EH (cell line): ENCODE measurements at places on chromosomes 1 and 21.
A peak's percentile ranks its signal among the peaks of the same experiment; 100 is the strongest.

- no peak for DNase-seq
These were observed 16.0 kb upstream of the ZSCAN20 start for GRCh38 chr1:33456502-33456886.

DNA sequence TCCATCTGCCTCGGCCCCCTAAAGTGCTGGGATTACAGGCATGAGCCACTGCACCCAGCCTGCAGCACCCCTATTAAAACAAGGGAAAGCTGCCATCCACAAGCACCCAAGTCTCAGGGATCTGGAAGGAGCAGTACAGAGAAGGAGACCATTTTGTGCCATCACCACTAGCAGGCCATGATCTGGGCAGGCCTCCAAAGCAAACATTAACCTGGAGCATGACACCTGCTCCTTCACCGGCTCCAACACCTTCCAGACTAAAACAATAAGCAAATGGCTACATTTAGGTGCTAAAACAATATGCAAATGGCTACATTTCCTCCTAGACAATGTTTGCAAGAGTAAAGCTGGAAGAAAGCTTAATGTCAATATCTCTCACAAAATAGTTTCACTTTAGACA lies 16.7 kb downstream of the MEAF6 start:
- DNase-seq = no peak

DNA sequence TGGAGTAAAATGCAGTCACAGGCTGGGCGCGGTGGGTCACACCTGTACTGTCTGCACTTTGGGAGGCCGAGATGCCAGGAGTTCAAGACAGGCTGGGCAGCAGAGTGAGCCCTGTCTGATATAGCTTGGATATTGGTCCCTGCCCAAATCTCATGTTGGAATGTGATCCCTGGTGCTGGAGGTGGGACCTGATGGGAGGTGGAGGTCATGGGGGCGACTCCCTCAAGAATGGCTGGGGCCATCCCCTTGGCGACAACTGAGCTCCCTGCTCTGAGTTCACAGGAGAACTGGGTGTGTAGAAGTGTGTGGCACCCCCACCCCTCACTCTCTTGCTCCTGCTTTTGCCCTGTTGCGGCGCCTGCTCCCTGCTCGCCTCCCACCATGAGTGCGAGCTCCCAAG lies 11.5 kb upstream of the PDXK start:
- DNase-seq = no peak

DNA sequence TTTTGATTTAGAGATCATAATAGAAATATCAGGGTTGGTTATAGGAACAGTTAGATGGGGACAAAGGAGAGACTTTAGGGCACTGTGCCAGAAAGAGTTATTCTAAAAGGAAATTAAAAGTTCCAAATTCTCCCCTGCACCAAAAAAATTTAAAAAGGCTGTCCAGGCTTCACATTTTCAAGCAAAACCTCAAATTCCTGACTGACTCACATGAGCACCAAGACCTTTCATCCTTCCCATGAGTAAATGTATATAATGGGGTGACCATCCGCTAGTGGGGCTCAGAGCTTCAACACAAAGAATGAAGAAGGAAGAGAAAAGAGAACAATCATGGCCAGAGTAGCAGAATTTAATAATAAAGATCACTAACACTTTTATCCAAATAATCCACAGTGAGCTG lies 131.6 kb upstream of the MROH9 start:
- peak; percentile 45 for DNase-seq

- DNase-seq = no peak
These were observed 35.8 kb downstream of the UBIAD1 start for GRCh38 chr1:11308699-11309224.

GRCh38 chr1:14852291-14852690 lies 253.8 kb downstream of the KAZN start:
- no peak for DNase-seq

DNA sequence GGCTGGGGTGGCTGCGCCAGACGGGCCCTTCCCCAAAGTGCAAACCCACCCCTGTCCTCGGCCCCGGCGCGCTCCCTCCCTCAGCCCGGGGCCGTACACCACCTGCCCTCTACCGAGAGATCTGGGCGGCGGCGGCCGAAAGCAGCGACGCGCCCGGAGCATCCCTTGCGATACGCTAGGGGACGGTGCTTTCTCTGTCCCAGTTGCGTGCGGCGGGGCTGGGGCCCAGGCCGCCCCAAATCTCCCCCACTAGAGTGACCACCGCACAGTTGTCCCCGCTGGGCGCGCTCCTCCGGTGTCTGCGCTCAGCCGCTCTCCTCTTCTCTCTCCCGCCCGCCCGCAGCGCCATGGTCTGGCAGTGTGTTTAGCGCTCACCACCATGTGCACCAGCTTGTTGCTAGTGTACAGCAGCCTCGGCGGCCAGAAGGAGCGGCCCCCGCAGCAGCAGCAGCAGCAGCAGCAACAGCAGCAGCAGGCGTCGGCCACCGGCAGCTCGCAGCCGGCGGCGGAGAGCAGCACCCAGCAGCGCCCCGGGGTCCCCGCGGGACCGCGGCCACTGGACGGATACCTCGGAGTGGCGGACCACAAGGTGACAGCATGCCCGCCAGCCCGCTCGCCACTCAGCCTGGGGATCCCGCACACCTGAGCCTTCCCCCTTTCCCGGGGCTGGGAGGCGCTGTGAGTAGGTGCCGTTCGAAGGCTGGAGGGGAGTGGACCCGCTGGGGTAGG lies 1.0 kb downstream of the ST6GALNAC5 start:
- peak; percentile 68 for DNase-seq

DNA sequence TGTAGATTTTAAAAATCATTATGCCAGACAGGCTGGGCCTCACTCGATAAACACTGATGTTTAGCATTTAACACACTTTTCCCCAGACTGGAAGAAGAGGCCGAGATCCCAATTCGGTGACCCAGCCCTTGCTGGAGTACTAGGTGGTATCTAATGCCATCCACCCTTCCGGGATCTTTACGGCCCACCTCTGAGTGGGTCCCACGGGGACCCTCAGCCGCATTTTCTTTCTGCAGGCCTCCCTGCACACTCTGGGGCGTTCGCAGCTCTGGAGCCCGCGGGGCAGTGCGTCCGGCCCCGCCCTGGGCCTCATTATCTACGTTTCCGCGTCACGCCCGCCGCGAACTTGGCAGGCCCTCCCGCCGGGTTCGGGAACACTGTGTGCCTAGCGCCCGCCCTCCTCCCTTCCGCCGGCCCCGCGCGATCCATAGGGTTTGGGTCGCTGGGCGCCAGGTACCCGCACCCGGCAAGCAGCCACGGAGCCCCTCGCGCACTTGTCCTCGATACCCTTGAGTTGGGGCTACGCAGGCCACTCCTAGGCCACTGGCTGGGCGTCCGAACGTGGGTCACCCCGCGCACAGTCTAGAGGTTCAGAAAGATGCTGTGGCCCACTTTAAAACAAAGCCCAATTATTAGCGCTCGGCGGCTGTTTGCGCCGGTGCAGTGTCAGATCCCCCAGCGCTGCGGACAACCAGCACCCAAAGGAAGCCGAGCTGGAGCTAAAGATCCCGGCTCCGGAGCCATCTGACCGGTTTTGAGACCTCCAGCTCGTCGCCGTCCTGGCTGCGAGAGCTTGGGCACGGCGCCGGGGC lies 950 bp upstream of the EVA1C start:
- DNase-seq = peak; percentile 76

DNA sequence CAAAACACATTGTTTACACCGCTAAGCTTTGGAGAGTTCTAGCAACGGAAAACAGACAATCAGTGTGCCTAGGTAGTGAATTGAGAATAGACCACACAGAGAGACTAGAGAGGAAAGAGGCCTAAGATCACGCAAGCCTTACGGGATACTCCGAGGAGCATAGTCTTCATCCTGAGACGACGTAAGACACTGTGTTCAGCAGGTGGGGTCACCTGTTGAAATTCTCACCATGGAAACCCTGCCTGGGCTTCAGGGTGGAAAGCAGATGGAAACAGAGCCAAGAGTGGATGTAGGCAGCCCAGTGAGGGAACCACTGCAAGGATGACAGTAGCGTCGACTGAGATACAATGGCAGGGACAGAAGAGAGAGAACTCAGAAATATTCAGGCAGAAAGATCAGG lies 40.2 kb downstream of the COA6 start:
- DNase-seq = no peak

DNA sequence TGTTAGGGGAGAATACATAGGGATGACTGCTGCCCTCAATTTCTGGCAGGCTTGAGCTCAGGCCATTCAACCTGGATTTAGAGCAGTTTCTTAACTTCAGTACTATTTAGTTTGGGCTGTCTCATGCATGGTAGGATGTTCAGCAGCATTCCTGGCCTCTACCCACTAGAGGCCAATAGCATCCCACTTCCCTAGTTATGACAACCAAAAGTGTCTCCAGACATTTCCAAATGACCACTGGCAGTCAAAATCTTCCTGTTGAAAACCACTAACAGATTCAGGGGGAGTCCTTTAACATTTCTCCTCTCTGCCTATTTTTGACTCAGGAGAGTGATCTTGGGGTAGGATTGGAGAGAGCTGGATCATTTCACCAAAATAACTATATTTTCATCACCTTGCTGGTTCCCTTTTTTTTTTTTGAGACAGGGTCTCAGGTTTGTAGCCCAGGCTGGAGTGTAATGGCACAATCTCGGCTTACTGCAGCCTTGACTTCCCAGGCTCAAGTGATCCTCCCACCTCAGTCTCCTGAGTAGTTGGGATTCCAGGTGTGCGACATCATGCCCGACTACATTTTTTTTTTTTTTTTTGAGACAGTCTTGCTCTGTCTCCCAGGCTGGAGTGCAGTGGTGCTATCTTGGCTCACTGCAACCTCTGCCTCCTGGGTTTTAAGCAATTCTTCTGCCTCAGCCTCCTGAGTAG lies 8.7 kb downstream of the GNAT2 start:
- peak; percentile 74 for DNase-seq

DNA sequence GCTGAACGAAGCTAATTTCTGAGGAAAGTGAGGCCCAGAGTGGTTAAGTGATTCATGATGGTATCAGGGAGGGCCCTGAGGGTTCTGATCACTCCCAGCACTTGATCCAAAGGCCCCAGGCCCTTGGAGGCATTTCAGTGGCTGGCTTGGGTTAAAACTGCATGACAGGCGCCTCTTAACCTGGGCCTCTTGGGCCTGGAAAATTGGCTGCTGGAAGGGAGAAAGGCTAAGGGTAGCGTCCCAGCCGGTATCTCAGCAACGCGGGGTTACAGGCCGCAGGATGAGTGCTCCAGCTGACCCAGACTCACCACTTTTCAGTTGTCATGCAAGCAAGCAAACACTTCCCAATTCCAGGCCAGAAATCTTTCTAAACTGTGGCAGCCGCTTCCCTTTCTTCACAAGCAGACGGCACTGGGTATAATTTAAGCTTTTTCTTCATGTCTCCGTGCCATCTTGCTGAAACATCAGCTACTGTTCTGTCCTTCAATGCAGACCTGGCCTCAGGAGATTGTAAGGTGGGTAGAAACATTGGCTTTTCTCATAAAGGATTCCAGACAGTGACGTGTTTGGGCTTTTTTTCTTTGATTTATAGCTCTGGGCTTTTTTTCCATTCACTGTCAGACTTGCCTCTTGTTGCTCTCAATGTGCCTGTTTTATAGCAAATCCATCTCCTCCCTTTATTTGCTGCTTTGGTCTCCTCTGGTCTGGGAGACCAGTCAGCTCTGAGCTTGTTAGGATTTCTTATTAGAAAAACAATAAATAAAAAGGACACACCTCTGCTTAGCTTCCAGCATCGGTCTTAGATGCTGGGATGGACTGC lies 229.1 kb downstream of the KCNJ6 start:
- no peak for DNase-seq

GRCh38 chr1:211013346-211014240 lies 120.4 kb downstream of the KCNH1 start:
- peak; percentile 50 for DNase-seq

GRCh38 chr1:160338580-160338979 lies 4.5 kb downstream of the COPA start:
- no peak for DNase-seq
